ENCODE measurements at places on chromosomes 5 and 9.
A peak's percentile ranks its signal among the peaks of the same experiment; 100 is the strongest.

DNA sequence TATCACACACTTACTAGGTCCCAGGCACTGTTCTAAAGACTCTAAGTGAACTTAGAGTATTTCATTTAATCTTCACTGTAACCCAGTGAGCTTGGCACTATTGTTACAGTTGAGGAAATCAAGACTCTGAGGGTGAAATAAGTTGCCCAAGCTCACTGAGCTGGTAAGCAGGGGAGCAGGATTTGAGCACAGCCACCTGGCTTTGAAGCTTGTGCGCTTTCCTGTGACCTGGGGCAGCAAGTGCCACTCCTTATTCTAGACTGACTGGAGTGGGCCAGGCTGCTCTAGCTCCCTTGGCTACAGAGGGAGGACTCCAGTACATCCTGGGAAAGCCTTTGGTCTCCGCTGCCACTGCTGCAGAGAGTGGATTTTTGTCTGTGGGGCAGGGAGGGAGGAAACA lies 50.0 kb downstream of the RGS3 start:
- no peak for DNase-seq

GRCh38 chr9:130212543-130213297 lies 40.5 kb downstream of the NCS1 start:
- DNase-seq = no peak

- no peak for DNase-seq
These were observed 8.8 kb upstream of the NEK6 start for GRCh38 chr9:124248960-124249359.

DNA sequence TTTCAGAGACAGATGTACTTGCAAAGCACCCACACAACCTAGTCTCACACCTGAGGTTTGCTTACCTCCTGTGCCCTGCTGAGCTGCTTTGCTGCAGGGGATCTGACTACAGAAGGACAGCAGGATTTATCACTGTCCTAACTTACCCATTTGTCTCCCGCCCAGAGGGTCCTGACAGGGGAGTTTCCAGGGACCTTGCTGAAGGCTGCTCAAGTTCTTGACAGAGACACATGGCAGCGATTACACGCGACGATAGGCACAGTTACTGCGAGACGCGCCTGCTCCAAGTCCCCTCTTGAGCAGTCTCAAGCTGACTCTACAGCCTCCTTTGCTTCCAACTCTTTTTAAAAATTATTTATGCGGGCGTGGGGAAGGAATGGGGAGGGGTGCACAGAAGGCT lies 24.6 kb upstream of the GALNT10 start:
- DNase-seq = no peak

GRCh38 chr5:143966280-143966679 lies 154.3 kb downstream of the HMHB1 start:
- DNase-seq = no peak

DNA sequence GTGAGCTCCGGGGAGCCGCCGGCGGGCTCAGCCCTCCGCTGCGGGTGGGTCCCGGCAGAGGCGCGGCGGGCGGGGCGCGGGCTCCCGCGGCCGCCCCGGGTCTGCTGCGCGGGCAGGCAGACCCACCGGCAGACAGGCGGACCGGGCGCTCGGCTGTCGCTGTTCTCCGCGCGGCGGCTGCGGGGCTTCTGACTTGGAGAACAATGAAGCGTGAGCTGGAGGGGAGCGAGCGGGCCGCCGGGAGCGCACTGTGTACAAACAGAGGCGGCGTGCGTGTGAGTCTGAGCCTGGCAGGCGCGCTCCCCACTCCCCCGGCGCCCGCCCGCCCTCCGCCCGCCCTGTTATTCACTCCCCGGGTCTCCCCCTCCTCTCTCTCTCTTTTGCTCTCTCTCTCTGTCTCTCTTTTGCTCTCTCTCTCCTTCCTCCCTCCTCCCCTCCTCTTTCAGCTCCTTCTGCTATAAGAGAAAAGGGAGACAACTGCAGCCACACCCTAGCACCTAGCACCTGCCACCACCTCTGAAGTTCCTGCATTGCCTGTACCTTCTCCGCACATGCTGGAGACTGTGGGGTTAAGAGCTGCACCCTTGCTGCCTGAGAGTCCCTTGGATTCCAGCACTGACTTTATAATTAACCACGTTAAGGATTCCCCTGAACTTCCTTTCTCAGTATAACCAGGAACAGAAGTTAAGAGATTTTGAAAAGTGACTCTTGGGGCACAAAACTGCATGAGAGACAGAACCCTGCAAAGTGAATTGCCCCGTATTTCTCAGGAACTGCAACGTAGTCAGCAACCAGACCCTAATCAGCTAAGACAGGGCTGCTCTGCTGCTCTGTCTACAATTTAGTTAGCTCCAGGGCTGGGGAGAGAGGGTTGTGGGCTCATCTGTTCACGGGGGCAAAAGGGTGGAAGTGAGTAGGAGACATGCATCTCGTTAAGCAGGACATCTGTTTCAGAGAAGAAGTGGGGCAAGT lies at the start of gene EDIL3:
Gene EDIL3, minus strand, starts transcription at position 277 of the 972 bp plus-strand sequence. CDS start 506 bp downstream, outside the sequence.
- no peak for DNase-seq

DNA sequence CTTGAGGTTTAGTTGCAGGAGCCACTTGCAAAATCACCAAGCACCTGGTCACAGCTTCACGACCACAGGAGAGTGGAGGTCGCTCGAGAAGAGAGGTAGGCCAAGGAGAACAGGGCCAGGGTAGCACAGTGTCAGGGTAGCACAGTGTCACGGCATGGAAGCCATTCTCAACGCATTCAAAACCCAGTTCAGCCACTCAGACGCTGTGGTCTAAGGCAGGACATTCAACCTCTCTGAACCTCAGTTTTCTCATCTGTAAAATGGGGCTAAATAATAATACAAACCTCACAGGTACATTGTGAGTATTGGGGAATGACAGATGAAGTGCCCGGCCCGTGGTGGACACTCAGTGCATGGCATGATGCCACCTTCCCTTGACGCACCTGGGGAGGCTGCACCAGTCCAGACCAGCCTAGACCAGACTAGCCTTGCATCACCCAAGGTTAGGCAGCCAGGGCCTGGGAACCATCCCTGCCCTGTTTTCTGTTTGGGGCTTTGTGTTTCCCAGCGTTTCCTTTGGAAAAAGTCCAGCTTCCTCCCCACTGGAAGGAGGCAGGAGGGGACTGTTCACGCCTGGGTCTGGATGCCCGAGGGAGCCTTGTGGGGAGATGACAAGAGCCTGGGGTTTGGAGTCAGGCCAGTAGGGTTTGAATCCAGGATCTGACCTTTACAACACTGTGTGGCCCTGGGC lies 7.8 kb upstream of the LMX1B start:
- no peak for DNase-seq

DNA sequence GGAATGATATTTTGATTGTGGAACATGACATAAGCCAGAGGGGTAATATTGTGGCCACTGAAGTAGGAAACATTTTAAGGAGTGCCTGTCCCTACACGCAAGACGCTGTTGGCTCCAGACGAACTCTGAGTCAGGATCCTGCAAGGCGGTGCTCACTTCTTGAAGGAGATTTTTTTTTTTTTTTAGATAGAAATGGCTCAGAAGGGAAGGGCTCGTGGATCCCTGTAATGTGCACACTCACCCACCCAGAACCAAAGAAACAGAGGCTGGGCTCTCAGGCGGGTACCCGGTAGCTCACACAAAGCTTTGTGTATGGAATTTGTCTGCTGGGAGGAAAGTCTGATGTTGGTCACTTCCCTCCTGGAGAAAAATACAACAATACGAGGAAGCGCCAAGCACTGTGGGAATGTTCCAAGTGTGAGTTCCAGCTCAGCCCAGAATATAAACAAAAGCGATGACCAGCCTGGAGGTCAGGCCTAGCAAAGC lies 25.7 kb downstream of the RAPGEF1 start:
- no peak for DNase-seq

- DNase-seq = no peak
These were observed 1.3 kb upstream of the CARD19 start for GRCh38 chr9:93094658-93095204.

- DNase-seq = no peak
These were observed 62.5 kb downstream of the CSNK1A1 start for GRCh38 chr5:149488645-149489306.

DNA sequence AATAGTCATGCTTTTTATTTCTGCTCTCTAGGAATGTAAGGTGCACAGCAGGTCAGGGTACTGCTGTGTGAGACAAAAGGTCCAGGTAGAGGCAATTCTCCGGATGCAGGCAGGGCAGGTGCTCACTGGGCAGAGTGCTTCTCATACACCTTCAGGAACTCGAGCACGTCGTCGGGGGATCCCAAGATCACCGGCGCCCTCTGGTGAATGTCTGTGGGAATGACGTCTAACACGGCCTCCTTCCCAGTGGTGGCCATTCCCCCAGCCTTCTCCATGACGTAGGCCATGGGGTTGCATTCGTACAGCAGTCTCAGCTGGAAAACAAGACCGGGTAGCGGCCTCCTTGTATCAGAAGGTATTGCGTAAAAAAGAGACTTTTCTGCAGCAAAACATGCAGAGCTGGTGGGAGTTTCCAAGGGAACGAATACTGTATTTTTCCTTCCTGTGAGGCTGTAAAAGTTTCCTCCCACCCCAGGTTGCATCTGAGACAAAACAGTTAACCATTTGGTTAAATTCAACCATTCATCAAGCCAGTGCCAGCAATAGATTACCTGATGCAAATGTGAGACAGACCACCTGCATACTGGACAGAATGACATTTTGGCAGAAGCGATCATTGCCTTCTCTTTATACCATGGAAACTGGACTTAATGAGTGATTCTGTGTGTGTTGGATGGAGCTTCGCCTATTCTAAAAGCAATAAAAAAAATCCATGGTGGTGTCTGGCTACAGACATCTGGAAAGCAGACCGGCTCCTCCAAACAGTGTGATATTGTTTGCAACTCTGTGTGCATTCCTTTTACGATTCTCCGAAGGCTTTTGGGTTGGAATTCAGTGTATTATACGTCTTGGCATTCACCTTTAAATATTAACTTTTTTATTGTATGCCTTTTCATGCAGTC lies 9.9 kb upstream of the FBP2 start:
- peak; percentile 86 for DNase-seq

DNA sequence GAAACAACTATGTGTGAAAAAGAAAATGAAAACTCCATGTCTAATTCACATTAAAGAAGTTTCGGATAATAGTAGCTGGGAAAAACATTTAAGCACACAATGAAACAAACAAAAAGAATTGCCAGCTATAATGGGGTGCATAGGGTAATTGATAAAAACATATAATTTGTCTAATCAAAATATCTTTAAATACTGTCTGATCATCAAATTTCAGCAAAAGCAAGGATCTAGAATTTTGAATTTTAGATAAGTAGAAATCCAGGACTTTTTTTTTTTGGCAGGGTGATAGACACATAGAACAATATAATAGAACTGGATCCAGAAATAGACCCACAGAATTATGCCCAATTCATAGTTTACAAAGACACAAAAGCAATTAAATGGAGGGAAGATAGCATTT lies 585.0 kb downstream of the TAF11L14 start:
- DNase-seq = no peak

DNA sequence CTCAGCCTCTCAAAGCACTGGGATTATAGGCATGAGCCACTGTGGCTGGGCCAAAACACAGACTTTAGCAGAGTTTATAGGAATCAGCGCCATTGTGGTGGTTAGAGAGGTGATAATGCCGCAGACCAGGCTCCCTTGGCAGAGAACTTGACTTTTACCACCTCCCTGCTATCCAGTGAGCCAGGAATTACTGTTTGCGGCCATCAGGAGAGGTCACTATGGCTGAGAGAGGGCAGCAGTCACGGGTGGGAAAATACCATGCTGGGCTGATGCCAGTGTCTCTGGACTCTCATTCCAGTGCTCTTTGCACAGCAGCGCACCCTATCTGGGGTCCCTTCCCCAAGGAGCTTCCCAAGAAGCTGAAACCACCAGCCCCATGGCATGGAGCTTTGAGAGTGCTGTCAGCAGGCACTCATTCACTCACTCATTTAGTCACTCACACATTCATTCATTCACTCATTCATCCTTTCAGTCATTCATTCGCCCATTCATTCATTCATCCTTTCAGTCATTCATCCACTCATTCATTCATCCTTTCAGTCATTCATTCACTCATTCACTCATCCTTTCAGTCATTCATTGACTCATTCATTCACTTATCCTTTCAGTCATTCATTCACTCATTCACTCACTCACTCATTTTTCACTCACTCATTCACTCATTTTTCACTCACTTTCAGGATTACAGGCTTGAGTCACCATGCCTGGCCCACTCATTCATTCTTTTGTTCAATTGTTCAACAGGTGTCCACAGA lies 27.3 kb upstream of the RNU6ATAC start:
- DNase-seq = no peak

- DNase-seq = no peak
These were observed 184.4 kb upstream of the FTMT start for GRCh38 chr5:121667292-121667691.

GRCh38 chr5:116773926-116774325 lies 199.3 kb upstream of the SEMA6A start:
- DNase-seq = no peak

DNA sequence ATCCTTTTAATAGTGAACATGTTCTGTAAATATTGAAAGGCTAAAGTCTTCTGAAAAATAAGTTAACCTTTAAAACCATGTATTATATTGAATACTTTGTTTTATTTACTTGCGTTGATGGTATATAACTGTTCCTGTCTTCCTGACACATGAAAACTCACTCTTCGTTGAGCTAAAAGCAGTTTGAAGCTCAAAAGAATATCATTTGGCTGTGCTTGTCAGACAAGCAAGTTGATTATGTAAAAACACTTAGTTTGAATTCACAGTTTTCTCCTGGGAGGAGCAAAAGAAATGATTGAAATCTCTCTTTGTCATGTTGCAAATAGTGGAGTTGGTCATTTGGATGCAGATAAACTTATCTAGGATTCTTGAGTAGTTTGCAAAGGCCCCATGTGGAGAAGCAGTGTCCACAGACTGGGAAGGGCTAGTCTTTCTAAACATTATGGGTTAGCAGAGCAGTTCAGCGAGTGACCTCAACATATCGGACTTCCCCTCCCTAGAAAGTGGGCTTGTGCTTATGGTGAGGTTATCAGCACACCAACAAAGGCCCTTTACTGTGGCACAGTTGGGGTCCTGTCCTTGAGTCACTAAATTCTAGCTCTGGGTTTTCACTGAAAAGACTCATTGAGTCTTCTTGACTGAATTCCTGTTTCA lies 290.4 kb downstream of the CSNK1G3 start:
- DNase-seq = no peak

- peak; percentile 43 for DNase-seq
These were observed 50.5 kb downstream of the AHRR start for GRCh38 chr5:371811-372555.

GRCh38 chr5:21774801-21775200 lies 1078.3 kb downstream of the CDH12 start:
- DNase-seq = no peak

GRCh38 chr5:159752622-159753275 lies 163.5 kb upstream of the ADRA1B start:
- no peak for DNase-seq
